ENCODE measurements at places on chromosomes 1 and 21. TPM values are rescaled to one million over a fixed set of nuclear protein-coding genes. Genes with fewer than 3 reads are reported as not detected.

Gene VPS72
- total RNA-seq, result 68.9 TPM

Gene FCGR3B
- not detected for total RNA-seq

Gene CD52
- total RNA-seq, result 2.0 TPM

Gene TBX19
- 3.0 TPM for total RNA-seq

Gene PLXNA2
- total RNA-seq, result 0.89 TPM

Gene SELL
- total RNA-seq, result 4.1 TPM

DNA sequence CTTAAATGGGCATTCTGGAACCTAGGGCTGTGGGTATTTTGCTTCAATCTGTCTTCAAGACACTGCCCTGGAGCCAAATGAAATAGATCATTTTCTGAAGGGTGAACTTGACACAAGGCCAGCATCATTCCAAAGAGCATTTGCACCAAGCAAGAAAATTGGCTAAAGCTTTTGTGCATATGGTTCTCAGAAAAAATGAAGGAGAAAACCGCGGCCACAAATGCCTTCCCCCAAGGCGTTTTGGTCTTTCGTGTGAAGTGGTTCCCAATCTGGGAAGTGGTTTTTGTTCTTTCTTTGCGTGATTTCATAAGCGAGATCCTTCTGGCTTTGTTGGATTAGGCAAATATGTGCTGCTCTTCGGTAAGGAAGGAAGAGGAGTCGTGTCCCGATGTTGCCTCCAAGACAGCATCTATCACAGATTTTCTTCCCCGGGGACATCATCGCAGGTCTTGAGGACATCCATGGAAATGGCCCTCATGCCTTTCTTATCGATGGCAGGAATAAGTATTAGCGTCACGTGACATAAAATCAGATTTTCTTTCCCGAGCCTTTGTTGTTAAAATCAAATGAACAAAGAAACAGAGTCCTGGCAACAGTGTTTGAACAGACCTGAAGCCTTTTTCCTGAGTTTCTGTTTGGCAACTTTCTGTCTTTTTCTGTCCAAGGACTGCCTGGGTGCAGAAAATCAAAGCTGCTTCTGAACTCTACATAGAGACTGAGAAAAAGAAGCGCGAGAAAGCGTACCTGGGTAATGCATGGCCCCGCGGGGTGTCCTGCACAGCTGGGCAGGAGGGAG, 31.0 kb downstream of the ATP5PO start:
- no peak for DNase-seq

GRCh38 chr1:109509176-109510134, at the start of gene AMIGO1:
Gene AMIGO1, minus strand, starts transcription at chr1:109509727. Its CDS starts 815 bp downstream, at chr1:109508912.
- no peak for DNase-seq

DNA sequence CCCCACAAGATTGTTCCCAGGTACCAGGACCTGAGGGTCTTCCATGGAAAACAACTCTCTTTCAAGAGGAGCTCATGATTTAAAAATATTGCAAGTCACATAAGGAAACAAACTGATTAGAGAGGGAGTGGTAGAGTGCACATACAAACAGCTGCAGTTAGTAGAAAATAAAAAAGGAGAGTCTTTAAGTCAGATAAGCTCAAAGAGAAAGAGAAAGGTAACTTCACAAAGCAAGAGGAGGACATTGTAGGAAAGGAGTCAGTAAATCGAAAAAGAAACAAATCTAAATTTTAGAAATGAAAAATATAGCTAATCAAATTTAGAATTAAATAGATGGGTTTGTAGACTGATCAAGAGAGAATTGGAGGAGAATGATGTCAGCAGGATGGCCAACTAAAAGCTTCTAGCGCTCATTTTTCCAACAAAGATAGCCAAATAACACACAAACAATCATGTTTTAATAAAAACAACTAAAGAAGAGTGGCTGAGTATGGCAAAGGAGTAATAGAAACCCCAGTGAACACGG, 86.1 kb upstream of the CD53 start:
- DNase-seq, result no peak

- DNase-seq, result no peak
Measured at GRCh38 chr1:31830065-31830464, 14.2 kb upstream of the SPOCD1 start.

GRCh38 chr1:168767894-168768584, 39.0 kb upstream of the DPT start:
- DNase-seq, result no peak

- DNase-seq, result no peak
Measured at GRCh38 chr1:155320661-155321617, at the start of gene RUSC1. Gene RUSC1, plus strand, starts transcription at chr1:155320894. Its CDS starts 880 bp downstream, at chr1:155321774.
